ENCODE measurements at places on chromosomes 12 and 14.

DNA sequence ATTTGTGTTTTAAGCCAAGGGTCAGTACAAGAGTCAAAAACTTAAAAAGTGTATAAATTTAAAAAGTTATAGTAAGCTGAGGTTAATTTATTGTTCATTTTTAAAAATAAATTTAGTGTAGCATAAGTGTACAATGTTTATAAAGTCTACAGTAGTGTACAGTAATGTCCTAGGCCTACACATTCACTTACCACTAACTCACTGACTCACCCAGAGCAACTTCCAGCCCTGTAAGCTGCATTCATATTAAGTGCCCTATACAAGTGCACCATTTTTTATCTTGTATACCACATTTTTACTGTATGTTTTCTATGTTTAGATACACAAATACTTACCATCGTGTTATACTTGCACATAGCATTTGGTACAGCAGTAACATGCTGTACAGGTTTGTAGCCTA is 37.7 kb downstream of the GPR137C start:
- no peak for DNase-seq

GRCh38 chr14:54767139-54767431 is 135.5 kb downstream of the GCH1 start:
- DNase-seq, result no peak

- peak; percentile 17 for DNase-seq
Observed at GRCh38 chr12:82740129-82741000, 53.7 kb downstream of the TMTC2 start.

- no peak for DNase-seq
Observed at GRCh38 chr14:76271041-76271755, 104.7 kb upstream of the ESRRB start.

GRCh38 chr12:107503129-107503855 is 182.3 kb upstream of the PWP1 start:
- no peak for DNase-seq

DNA sequence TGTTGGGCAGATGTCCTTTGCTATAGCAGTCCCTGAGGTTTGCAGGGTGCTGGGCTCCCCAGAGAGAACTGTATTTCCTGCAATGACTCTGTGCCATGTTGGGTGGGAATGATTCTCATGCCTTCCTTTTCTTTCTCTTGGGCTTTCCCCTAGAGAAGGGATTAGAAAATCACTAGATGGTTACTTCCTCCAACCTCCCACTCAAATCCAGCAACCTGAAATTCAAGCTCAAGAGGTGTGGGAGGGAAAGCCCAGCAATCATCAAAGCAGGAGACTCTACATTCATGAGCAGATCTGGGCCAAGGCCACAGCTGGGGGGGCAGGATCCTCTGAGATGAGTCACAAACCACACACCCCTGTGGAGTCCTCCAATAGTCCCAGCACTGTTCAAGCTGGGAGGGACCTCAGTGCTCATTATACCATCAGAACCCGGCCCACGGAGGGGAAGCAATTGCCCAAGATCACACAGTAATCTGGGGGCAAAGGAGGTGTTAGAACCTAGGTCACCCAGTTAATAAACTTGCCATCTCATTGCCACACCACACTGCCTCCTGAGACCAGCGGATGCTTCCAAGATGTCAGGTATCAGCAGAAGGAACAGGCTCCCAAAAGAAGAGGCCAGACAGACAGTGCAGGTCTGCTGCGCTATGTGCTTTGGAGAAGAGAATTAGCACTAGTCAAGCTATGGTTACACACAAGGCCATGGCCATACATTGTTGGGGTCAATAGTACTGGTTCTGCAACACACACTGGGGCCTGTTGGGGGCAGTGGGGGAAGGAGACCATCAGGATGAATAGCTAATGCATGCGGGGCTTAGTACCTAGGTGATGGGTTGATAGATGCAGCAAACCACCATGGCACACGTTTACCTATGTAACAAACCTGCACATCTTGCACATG is 65.7 kb downstream of the TTC9 start:
- DNase-seq, result peak; percentile 81

GRCh38 chr12:89736995-89737394 is 28.4 kb upstream of the ATP2B1 start:
- no peak for DNase-seq

GRCh38 chr12:28086521-28087155 is 103.6 kb upstream of the CCDC91 start:
- no peak for DNase-seq

DNA sequence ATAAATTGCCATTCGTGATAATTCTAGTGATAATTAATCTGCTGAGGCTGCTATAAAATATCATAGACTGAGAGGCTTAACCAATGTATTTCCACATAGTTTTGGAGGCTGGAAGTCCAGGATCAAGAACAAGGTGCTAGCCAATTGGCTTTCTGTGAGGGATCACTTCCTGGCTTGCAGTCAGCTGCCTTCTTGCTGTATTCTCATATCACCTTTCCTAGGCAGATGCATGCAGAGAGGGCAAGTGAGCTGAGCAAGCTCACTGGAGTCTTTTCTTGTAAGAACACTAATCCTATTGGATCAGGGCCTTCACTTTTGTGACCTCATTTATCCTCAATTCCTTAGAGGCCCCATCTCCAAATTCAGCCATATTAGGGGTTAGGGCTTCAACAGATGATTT is 640.7 kb downstream of the DIO2 start:
- DNase-seq, result no peak

DNA sequence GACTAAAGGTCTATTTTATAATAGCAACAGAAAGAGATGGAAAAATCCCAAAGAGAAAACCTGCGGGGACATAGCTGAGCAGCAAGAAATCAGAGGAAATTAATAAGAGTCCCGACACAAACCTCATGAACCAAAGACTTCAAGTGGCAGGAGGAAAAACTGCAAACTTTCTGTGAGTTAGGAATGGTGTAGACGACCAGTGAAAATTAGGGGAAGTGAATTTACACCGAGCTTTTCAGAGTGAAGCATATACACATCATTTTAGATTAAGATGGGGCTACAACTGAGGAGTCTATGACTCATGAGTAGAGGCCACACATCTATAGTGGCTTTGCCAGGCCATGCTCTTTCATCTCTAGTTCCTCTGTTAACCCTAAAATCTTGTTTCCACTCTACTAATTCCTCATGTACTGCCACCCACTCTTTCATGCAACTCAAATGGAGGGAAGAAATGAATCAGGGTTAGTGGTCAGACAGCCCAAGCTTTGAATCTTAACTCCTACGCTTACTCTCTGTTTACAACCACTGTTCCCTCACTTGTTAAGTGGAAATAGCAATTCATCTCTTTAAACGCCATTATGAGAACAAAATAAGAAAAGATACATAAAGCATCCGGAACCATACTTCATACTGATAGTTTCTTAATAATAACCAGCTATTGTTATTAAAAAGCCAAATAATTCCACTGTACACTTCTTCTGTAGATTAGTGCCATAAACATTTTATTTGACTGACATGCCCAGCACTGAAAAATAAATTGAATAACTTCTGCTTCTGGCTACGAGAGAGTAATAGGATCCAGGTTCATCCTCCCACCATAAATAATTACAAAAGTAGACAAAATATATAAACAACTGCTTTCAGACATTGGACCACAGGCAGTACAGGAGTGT is 219.3 kb downstream of the RMST start:
- no peak for DNase-seq

- DNase-seq, result no peak
Observed at GRCh38 chr12:55972911-55973598, 823 bp upstream of the RAB5B start.

- DNase-seq, result no peak
Observed at GRCh38 chr12:13851828-13852227, 129.6 kb downstream of the GRIN2B start.
